ENCODE measurements at places on chromosomes 2 and 18. TPM values are rescaled to one million over a fixed set of nuclear protein-coding genes. Genes with fewer than 3 reads are reported as not detected.

GRCh38 chr2:17303054-17303453, 215.2 kb downstream of the RAD51AP2 start:
- DNase-seq, result no peak

The CREG2 gene
- not detected for total RNA-seq

The LRRC30 gene
- total RNA-seq, result not detected

The SP9 gene
- not detected for total RNA-seq

- DNase-seq, result no peak
Observed at GRCh38 chr2:173550143-173550542, 195.5 kb downstream of the CDCA7 start.

- peak; percentile 92 for DNase-seq
Observed at GRCh38 chr18:519019-519879, 18.7 kb upstream of the COLEC12 start.

- no peak for DNase-seq
Observed at GRCh38 chr2:128284037-128284441, 34.6 kb downstream of the HS6ST1 start.

DNA sequence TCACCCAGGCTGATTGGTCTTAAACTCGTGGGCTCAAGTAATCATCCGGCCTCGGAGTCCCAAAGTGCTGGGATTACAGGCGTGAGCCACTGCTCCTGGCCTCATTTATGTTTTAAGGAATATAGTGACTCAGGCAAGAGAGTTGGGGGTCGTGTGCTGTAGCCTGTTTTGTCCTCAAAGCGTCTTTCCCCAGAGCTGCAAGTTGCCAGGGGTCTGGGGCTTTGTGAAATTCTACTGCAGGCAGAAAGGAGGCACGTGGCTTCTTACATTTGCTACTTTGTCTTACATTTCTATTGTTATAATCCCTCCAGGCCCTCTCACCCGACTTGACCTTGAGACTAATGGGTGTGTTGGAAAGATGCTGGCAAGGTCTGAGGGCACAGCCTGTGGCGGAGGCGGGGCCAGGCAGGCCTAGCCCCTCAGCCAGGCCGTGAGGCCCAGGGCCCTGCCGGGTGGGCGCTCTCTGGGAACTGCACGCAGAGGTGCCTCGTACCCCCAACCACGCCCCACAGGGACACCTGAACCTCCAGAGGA, 85.8 kb upstream of the NDUFV2 start:
- DNase-seq, result no peak

- no peak for DNase-seq
Observed at GRCh38 chr2:45820048-45820447, 168.6 kb downstream of the PRKCE start.

GRCh38 chr2:234203135-234203984, 152.9 kb downstream of the SPP2 start:
- no peak for DNase-seq

DNA sequence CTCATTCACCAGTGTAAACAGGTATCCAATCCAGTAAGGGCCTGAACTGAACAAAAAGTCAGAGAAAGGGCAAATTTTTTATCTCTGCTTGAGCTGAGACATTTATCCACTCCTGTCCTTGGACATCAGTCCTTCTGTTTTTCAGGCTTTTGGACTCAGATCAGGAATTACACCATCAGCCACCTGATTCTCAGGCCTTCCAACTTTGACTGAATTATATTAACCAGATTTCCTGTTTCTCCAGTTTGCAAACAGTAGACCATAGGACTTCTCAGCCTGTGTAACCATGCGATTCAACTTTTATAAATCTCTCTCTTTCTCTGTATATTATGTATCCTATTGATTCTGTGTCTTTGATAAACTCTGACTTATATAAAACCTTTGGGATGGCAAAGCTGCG, 289.3 kb upstream of the CDH2 start:
- no peak for DNase-seq

DNA sequence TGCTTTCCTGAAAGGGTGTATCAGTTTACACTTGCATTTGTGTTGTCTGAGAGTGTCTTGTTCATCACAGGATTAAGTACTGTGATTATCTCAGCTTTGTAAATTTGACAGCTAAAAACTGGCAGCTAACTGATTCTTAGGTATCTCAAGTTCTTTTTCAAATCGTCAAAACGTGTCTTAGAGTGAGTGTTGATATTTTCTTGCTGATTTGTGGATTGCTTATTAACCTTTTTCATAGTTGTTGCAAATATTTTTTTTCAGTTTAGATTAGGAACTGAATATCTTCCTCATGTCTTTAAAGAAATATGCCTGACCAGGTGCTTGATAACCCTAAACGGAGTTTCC, 41.9 kb downstream of the LRRFIP1 start:
- no peak for DNase-seq

DNA sequence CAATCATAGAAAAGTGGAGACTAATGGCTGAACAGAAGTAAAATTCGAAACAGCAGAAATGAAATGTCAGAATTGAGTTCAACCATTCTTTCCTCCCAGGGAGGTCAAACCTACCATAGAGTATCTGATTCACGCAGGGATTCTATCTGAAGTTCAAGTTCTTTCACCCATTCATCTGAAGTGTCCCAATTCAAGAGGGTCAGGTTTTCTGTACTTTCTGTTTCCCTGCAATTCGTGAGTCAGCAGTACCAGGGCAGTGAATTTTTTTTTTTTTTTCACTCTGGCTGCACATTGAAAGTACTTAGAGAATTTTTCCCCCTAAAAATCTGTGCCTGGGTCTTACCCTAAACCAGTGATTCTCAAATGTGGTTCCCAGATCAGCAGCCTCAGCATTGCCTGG, 40.9 kb upstream of the CCDC88A start:
- DNase-seq, result peak; percentile 34

DNA sequence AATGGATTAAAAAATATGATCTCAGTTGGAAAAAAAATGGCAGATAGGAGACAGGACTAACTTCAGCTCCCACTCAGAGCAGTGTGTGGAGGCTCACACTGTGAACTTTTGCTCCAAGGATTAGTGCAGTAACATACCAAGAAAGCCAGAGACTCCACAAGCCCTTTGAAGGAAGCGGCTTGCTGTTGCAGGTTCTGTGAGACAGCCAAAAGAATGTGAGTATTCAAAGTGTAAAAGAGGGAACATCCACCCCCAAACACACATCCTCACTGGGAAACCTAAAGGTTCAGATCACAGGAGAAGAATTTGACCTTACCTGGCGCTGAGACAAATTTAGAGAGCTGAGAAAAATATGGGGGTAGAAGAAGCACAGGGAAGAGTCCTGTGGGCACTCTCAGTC, 77.5 kb downstream of the FAM171B start:
- DNase-seq, result no peak

The VAMP5 gene
- total RNA-seq, result 18.5 TPM

The IGFBP5 gene
- total RNA-seq, result 139 TPM

DNA sequence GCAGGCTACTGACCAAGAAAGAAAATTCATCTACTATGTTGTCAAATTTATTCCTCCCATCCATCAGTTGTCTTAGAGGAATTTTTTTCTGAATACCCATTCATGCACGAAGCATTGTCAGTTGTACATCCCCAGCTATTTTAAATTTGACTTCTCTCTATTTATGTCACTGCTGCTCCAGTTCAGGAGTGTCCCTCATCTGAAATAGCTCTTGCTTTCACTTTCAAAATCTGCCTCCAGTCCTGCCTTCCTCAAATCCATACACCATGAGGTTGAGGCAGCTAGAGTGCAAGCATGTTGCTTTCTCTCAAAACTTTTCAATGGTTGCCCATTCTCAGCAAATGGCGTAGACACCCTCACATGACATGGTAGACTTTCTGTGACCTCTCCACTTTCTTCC, 335.4 kb upstream of the CDH2 start:
- no peak for DNase-seq

The MAP3K19 gene
- total RNA-seq, result 21.1 TPM

The MOGAT1 gene
- total RNA-seq, result 1.7 TPM

DNA sequence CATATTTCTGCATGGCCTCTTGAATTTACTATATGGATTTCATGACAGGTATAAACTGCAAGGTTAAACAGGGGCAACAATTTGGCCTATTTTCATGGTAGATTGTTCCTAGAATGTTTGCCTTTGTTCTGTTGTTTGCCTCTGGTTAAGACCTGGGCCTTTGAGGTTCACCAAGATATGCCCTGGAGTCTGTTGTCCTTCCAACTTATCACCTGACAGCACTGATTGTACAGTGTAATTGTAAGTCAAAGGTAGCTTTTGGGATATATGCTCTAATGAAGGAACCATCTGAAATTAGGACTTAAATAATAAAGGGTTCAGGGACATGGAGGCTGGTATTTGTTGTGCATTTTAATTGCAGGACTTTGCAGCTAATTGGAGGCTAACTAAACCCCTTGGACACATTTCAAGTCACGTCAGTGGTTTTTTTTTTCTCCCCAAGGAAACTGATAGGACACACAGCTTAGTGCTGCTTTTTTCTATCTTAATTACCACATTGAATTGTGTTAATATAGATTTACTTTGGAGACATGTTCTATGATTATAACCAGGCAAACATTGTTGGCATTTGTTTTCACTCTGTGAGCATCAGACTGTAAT, 771.2 kb upstream of the LINC00305 start:
- DNase-seq, result no peak

The CD207 gene
- total RNA-seq, result 0.86 TPM

GRCh38 chr2:33111002-33111446, 164.3 kb downstream of the LTBP1 start:
- DNase-seq, result no peak

DNA sequence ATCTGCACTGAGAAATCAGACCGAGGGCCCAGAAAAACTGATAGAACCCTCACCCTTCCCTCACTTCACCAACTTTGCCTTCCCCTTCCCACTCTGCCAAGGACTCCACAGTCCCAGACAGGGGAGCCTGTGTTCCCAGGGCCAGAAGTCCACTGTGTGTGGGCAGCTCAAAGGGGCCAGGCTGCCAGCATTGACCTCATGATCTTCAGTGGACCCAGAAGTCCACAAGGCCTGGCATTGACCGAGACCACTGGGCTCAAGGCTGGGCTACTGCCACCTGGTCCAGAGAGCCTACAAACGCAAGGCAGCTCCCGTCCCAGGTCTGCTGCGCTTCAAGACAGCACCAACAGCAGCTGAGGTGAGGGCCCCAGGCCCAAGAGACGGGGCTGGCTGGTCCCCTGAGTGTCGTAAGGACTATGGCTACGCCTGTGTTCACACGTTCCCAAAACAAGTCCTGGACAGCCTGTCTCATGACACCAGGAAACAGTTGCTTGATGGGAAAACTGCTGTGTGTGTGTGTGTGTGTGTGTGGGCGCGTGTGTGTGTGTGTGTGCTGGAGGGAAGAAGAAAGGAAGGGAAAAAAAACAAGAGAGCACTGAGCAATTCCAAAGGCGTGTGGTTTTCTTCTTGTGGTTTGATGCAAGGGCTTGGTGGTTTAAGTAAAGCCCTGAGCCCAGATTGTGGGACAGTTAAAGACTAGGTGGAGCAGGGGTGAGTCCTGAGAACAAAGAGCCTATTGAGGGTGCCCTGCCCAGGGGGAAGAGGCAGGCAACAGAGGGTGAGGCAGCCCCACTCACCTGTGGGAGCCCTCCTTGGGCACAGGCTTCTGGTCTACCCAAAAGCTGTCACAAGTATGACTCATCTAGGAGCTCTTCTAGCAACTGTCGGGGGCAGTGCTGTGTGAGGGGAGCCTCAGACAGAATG, 46.6 kb upstream of the ZBTB7C start:
- no peak for DNase-seq

- peak; percentile 14 for DNase-seq
Observed at GRCh38 chr2:53028225-53028624, 739.4 kb upstream of the CHAC2 start.

GRCh38 chr2:16186661-16187481, 246.5 kb downstream of the MYCN start:
- DNase-seq, result no peak

GRCh38 chr2:133158024-133158423, 410.2 kb downstream of the NCKAP5 start:
- no peak for DNase-seq

DNA sequence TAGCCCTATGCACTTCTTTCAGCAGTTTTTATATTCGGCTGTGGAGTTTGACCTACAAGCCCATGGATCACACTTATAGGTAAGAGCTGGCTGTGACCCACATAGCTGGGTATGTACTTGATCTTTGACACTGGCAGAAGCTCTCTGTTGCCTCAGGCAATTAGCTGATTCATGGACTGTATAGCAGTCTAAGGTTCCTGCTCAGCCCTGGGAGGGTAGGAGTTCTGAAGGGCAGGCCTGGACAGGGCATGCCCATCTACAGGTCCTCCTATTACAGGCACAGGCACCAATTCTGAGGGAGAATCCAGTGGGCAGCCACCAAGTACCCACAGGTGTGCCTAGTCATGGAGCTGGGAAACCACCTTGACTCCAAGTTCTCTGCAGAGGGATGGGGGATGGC, 301.8 kb upstream of the GALNT5 start:
- DNase-seq, result no peak

GRCh38 chr18:76970770-76971559, 148.6 kb downstream of the ZNF236 start:
- no peak for DNase-seq

DNA sequence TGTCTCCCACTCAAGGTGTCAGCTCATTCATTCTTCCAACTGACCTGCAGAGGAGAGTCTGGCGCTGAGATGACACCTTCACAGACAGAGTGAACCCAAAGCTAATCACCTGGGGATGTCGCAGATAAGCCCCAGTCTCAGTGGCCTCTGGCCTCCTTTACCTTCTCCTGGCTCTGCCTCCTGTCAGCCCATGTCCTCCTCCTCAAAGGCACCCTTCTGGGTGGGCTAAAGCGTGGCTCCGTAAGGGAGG, 194.1 kb downstream of the MIB1 start:
- DNase-seq, result no peak

- DNase-seq, result peak; percentile 64
Observed at GRCh38 chr2:234289834-234290590, 206.9 kb downstream of the ARL4C start.

DNA sequence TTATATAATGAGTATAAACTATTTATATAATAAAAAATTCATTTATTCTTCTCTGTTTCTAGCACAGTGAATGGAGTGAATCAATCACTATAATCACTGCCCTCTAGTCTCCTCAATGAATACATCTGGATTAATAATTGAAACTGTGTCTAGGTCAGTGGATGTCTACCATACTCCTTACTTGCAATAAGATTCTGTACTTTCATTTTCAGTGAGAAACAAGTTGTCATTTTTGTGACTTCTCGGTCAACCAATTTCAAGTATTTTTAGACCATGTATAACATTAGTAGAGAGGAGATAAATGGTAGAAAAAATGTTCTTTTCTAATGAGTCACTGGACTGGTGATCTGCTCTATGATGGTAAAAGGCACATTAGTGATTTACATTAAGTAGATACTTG, 799.6 kb upstream of the CHAC2 start:
- DNase-seq, result no peak
